ENCODE measurements at places on chromosomes 4 and X.
A peak's percentile ranks its signal among the peaks of the same experiment; 100 is the strongest.

- no peak for DNase-seq
Observed at GRCh38 chr4:101253121-101253520, 94.2 kb downstream of the PPP3CA start.

DNA sequence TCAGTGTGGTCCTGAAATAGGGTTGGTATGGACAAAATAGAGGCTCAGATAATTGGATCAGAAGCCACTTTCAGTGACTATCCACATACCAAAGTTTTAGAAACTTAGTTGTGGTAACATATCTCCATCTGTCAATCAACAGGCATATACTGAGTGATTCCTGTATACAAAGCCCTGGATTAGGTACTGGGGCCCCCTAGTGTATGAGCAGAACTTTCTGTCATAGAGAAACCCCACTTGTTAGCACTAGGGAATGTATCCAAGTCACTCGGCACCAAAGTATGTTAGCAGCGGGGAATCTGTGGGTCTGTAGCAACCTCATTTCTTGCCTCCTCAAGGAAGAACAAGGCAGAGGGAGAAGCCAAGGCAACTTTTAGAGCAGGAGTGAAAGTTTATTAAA, 50.7 kb downstream of the MAP7D3 start:
- DNase-seq = no peak

- no peak for DNase-seq
Observed at GRCh38 chr4:98544818-98545414, 113.5 kb downstream of the TSPAN5 start.

DNA sequence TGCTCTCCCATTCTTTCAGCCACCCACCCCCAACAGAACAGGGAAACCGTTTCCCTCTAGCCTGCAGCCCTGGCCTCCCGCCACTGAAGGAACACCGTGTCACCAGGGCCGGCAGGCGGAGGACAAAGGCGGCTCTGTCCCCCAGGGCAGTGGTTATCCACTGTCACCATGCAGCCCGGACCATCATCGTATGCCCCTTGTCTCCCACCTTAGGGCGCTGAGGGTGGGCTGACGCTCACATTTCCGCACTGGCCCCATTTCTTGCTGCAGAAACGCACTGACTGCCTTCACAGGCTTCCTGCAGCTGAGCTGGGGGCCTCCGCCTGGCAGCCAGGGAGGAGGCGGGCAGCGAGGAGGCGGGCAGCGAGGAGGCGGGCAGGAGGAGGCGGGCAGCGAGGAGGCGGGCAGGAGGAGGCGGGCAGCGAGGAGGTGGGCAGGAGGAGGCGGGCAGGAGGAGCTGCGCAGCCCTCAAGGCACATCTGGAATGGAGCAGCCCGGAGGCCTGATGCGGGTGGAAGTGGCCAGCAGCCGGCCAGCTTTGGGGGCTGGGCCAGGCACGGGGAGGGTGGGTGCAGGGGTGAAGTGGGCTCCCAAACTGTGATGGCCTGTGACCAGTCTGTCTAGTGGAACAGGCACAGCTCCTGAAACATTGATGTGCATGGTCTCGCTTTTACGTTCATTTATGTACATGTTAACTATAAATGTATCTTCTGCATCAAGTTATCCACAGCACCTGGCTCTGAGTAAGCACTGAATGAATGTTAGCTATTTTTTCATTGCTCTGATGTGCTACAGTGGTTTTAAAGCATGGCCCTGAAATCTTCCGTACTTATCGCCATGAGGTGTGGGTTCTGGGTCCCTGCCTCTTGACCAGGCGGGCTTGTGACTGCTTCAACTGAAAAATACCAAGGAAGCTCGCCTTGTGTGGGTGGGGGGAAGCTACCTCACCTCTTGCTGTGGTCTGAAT, 20.6 kb upstream of the KIAA0232 start:
- DNase-seq = no peak

GRCh38 chrX:151879856-151880255, 32.8 kb upstream of the MAGEA4 start:
- no peak for DNase-seq

DNA sequence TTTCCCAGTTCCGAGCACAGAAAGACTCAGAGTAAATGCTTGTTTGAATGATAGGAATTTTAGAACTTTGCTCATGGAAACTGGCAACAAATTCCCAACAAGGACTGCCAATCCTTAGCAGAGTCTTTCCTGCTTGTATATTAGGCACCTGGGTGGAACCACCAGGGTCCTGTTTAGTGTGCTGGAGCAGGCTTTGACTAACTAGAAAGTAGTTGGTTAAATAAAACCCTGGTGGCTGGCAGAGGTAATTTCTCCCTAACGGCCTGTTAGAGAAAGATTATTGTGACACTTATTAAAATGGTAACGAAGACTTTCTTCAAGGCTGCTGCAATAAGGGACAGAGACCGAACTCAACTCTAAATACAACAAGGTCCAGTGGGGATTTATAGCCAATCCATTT, 103.6 kb upstream of the TEX13D start:
- DNase-seq = no peak

GRCh38 chr4:142124874-142125273, 488.5 kb downstream of the IL15 start:
- DNase-seq = no peak

GRCh38 chr4:48153791-48154550, 19.9 kb upstream of the TXK start:
- DNase-seq = no peak

DNA sequence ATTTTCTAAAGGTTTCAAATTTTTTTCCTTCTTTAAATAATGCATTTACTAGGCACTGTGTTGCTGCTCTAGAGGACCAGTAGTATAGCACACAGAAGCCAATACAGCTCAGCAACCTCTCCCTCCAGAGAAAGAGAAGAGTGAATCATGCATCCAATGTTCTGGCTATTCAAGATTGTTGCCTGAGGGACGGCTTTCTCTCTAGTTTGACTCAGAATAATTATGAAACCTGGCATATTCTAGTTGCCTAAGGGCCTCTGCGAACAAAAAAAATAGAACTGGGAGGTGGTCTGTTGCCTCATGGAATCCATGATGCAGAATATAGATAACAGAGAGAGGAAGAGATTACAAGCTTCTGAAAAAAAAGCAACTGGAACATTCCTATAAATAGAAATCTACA, 1233.3 kb upstream of the PABPC4L start:
- no peak for DNase-seq

- no peak for DNase-seq
Observed at GRCh38 chr4:174521800-174522182, 497 bp downstream of the HPGD start.

DNA sequence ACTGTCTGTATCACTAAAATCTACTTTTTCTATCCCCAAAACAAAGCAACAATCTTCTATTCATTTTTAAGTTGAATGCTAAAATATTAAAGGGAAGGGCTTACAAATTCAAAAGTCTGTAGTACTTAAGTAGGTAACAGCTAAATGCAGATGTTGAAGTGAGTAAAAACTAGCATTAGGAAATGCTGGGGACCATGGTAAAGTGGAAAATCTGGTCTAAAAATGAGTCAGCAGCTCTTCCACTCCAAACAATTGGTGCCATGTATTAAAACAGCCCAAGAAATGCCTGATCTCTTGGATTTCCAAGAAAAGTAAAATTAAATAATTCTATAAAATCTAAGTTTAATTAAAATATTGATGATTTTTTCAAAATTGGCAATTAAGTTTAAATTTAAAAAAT, 73.3 kb upstream of the PPP3CA start:
- DNase-seq = no peak

DNA sequence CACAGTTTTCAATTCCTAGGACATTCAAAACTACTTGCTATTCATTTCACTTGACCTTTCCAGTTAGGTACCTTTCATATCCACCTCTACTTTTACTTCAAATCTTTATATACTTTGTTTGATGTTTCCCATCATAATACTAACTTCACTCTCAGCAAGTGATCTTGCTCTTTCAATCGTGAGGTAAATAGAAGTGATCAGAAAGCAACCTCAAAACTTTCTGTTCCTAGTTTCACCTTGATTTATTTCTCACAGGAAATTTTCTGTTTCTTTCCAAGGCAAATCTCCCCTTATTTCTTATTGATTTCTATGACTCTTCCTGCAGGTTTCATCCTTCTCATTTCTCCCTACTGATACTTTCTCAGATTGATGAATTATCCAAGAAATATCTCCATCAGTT, 623.5 kb downstream of the FSTL5 start:
- no peak for DNase-seq

DNA sequence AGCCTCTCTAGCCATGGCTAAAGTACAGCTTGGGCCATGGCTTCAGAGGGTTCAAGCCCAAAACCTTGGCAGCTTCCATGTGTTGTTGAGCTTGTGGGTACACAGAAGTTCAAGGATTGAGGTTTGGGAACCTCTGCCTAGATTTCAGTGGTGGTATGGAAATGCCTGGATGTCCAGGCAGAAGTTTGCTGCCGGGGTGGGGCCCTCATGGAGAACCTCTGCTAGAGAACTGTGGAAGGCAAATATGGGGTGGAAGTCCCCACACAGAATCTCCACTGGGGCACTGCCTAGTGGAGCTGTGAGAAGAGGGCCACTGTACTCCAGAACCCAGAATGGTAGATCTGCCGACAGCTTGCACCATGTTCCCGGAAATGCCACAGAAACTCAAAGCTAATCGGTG, 59.5 kb downstream of the NEXMIF start:
- DNase-seq = no peak

GRCh38 chrX:78931814-78932213, 13.4 kb upstream of the P2RY10 start:
- DNase-seq = no peak

DNA sequence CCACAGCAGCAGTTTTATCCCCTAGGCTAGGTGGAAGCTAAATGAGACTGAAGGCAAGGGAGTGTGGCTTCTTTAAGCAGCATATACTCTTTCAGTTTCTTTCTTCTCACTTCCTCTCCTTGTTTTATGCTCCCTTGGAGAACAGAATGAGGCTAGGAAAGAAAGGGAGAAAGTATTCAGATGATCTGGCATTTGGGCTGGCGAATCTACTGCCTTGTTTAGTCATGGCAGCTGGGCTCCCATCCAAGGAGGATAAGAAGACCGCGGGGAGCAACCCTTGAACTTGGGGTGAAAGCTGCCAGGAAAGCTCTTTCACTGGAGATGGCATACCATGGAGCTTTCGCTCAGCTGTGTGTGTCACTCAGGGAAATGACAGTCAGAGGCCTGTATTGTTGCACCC, 72.1 kb downstream of the ARHGEF38 start:
- no peak for DNase-seq

DNA sequence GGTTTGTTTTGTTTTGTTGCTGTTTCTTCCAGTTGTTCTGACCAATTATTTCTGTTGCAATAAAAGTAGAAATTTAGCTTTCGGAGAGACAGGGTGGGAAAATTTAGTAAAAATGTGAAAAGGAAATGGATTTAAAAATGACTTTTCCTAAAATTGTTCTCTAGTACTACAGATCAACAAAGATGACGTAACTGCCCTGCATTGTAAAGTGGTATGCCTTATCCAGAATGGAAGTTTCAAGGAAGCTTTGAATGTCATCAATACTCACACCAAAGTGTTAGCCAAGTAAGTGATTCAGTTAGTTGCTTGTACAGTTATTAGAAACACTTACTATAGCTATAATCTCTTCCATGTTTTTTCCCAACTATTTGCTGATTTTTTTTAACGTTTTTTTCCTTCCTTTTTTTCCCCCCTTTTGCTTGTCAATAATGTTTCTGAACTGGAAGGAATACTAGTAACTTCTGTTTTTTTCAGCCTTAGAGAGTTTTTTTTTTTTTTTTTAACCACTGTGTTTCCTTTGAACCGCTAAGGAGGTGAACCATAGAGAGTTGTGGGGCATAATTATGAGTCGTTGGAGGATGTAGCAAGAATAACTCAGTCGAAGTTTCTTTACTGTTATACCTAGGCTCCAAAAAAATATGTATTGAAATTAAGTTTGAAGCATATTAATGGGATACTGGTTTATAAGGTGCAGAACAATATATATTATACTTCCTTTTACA, 2.2 kb downstream of the SRP72 start:
- no peak for DNase-seq

- no peak for DNase-seq
Observed at GRCh38 chrX:153608806-153609205, 9.9 kb upstream of the CCNQ start.

DNA sequence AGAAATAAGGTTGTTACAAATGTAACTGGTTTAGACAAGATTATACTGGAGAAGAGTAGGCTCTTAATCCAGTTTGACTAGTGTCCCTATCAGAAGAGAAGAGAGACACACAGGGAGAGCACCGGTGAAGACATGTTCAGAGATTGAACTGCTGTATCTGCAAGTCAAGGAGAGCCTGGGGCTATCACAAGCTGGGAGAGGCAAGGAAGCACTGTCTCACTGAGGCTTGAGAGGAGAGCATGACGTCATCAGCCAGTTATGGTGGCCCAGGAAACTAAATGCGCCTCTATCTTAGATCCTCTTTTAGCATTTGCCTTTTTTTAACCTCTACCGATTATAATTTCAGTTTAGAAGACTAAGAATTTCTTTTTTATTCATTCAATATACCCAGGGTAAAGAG, 583.4 kb downstream of the TRAM1L1 start:
- DNase-seq = peak; percentile 2

DNA sequence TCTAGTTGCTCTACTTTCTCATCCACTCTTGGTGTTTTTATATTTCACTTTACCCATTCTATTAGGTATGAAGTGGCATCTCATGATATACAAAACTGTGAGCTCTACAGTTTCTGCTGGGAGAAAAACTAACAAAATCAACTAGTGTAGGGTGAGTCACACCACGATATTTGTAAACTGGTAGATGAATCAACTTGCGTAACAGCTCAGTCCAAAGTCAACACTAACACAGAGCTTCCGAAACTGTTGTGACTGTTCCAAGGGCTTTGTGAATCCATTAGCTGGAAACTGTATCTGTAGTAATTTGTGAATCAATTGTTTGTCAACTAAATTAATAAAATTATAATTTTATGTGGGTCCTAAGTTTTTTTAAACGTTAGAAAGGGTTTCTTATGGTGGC, 119.8 kb upstream of the TSPAN5 start:
- DNase-seq = no peak

DNA sequence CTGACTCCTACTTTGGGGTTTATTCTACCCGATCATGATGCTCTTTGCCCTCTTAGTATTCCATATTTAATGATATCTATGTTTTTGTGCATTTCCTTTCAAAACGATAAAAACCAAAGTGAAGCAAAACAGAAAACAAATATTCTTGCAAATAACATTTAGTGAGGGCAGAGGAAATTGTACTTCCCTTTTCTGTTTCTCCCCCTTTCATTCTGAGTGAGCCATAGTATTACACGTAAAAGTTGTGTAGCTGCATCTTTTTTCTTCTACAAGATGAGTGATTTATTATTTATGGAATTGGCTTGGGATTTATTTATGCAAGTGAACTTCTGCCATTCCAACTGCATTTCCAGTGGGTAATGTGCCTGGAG, 109.9 kb downstream of the AFF2 start:
- DNase-seq = no peak

- no peak for DNase-seq
Observed at GRCh38 chr4:182486881-182487280, 243.7 kb downstream of the TENM3 start.

- DNase-seq = no peak
Observed at GRCh38 chr4:138775489-138775888, 240.1 kb upstream of the NOCT start.

- no peak for DNase-seq
Observed at GRCh38 chr4:159298502-159298901, 195.6 kb downstream of the RAPGEF2 start.
